Fibroblast of skin of right quadriceps (primary cell): ENCODE measurements at places on chromosomes 3 and 15.
A peak's percentile ranks its signal among the peaks of the same experiment; 100 is the strongest.

DNA sequence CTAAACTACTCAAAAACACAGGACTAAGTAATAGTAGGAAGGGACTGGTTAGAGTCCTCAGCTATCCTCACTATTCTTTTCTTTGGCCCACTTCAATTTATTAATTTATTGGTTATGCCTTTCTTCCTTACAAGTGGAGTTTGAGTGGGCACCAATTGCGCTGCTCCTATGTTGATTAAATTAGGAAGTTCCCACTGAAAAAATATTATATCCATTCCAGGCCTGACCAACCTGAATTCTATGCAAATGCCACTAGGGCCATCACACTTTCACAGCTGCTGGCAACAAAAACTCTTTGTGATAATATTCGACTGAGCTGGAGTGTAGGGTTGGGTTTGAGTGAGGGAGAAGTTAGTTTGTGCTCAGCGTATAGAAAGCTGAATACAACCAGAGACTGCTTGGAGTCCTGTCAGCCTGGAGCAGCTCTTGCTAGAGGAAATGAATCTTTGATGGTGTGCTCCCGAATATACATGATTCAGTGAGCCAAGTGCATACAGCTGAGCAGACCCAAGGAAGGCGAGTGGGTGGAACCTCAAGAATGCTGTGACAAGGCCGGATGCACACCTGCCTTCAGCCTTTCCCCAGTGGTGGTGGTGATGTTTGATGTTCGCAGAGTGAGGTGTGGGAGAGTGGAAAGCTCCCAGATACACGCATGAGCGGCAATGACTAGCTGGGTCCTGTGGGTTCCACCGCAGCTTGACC, 1.5 kb downstream of the ARHGEF3 start:
- no peak for DNase-seq

GRCh38 chr15:90593499-90594158, 63.9 kb downstream of the CRTC3 start:
- DNase-seq, result no peak

- no peak for DNase-seq
Measured at GRCh38 chr3:126259411-126260391, 79.3 kb upstream of the ALDH1L1 start.

GRCh38 chr3:46501702-46502101, 3.9 kb downstream of the RTP3 start:
- DNase-seq, result peak; percentile 61

GRCh38 chr3:141259821-141260629, 28.4 kb downstream of the PXYLP1 start:
- DNase-seq, result no peak

DNA sequence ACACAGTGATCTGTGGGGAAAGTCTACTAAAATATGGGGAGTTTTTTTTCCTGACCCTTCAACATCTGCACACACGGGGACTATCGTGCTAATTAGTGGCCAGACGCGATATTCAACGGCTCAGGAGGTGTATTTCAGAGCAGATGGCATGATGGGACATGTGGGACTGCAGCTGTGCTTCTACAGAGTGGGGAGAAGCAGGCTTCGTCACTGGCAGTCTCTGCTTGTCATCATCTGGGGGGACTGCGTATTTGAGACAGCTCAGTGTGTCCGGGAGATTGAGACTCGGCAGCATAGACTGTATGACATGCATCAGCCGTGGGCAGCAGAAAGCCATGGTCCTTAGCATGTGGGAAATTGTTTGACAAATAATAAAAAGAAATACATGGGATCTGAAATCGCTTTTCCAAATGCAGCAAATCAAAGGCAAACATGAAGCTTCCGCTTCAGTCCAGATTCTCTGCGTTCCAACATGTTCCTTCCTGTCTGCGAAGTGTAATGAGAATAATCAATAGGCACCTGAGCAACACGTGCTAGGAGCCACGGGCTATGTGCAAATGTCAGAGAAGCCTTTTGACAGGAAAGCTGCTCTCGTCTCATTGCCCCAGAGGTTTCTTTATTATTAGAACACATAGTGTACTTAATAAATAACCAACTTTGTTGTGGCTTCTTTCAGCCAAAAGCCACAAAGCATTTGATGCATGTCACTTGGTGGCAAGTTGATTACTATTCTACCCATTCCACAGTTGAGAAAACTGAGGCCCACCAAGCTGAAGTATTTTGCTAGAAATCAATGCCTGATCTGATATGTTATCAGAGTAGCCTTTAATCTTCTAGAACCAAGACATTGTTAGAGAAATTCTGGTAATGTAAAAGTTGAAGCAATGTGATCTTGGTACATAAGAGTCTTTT, 276.3 kb downstream of the RYR3 start:
- DNase-seq, result no peak

DNA sequence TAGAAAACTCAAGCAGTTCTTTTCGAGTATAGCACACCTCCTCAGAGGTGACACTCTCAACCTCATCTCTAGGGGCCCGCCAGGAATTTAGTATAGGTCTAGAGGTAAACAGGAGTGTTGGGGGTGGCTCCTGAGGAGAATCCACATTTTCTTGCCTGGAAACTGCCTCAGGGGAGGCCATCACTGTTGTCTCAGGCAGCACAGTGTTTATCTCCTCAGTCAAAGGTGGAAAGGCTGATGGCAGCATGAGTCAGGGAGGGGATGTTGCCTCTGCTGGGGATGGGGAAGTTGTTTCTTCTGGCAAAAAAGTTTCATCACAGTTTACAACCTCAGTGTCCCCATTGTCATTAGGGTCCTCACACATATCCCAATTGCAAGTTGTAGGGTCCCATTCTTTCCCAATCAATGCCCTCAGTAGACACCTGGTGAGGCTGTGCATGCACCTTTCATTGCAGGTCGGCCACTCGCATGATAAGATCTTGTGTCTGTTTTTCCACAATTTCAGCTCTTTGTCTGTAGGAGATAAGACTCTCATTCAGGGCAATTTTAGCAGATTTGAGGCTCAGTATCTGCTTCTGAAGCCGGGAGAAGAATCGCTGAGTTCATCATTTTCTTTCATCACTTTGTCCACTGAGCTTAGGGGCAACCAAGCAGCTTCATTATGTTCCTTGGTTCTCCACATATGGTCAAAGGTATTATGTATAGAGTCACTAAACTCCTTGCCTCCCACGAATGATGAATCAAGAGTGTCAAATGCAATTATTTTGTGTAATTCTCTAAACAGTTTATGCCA, 25.8 kb downstream of the NAALADL2 start:
- DNase-seq, result no peak

DNA sequence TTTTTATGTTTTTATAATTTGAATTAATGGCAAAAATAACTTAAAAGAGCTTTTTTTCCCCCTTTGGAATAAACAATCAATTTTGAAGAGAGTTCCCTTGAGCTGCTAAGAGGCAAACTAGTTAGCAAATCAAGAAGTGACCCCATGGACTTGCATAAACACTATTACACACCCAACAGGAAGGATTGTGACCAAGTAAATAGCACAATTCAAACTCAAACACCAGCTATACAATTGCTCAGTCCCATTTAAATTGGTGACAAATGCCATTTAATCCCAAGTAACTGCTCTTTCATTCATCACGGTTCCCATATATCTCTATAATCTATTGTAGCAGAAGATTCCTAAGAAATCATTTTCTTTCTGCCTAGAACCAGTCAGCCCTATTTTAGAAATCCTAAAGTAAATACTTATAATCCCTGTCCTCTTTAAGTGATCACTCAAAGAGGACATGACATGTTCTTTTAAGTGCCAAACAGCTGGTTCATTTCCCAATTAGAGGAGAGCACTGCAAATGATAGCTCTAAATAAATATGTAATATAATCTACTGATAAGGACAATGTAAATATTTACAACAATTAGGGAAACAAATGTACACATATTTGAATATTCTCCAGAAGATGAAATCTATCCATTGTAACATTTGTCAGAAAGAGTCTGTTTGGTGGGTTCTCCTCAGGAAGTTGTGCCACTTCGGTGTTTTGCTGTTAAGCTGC, 137.8 kb upstream of the ADAMTS9 start:
- DNase-seq, result no peak

GRCh38 chr3:184338511-184338945, 1.1 kb downstream of the FAM131A start:
- peak; percentile 82 for DNase-seq

GRCh38 chr15:75228787-75229186, 27.1 kb downstream of the C15orf39 start:
- DNase-seq, result no peak

GRCh38 chr3:39196671-39197356, 4.4 kb upstream of the XIRP1 start:
- no peak for DNase-seq

DNA sequence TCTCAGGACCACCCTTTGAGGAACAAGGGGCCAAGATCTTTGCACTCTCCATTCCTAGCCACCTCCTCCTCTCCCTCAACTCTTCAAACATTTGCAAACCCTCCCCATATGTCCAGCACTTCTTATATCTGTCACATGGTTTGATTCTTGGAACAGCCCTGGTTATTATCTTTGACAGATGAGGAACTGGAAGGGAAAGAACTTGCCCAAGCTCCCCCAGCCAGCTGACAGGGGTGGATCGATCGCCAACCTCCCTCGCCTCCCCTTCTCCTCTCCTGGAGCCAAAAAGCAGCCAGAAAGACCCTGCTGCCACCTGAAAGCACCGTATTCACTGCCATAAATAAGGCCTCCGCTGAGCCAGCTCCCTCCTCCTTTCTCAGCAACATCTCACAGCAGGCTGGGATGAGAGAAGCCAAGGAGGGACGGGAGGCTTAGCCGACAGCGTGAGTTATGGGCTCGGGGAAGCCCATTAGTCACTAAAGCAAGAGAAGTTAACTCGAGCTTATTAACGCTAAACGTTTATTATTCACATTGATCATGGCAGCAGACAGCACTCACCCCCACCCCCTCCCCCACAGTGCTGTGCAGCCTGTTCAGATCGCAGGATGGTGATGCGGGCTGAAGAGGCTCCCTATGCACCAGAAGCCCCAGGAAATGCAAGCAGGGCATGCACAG, 22.2 kb upstream of the FGD5 start:
- no peak for DNase-seq

DNA sequence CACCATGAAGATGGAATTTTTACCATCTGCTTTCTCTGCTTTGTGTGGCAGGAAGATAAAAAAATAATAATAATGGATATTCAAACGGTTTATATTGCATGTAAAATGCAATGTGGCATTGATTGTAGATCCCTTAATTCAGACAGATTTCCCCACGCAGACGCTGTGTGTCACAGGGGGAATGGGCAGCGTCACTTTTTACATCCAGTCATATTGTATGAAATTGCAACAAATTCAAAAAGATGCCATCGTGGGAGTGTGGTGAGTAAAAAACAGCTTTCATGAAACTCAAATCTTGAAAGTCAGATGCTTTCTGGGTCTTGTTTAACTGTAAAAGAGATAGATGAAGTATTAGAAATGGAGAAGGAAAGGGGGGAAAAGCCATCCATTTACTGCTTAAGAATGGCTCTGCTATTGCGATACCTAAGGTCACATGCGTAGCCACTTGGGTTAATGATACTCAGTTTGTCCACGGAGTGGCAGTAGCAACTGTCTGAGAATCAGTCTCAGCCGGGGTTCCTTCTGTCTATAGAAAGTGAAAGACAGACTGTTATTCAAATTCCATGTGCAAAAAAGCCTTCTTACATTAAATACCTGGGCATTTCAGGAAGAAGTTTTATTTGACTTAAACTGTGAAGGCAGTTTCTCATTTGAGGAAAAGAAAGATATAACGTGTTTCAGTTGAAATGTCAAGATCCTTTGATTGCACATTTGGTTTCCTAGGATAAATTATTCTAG, 28.5 kb downstream of the BTD start:
- peak; percentile 83 for DNase-seq

DNA sequence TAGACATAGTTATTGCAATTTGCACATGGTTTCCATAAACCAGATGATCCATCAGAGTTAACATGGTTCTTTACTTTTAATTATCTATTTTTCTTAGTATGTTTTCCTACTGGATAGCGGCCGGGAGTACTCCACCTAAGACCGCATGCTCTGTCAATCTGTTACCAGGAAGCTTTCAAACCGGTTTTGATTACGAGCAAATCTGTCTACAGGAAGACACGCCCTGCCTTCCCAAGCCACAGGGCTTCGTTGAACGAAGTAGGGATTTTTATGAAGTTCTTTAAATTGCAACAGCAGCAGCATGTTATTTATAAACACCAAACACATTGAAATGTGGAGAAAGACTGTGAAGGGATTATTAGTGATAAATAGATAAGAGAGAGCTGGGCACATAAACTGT, 283.3 kb upstream of the ROBO2 start:
- no peak for DNase-seq
